ENCODE measurements at places on chromosomes 12 and 14. TPM values are rescaled to one million over a fixed set of nuclear protein-coding genes. Genes with fewer than 3 reads are reported as not detected.

The PTGER2 gene
- not detected for total RNA-seq

- no peaks in the 10 kb centered on the region for H3K4me1 ChIP-seq
- H3K4me3 ChIP-seq = peak overlapping the region; percentile 24
- H3K36me3 ChIP-seq = no peaks in the 10 kb centered on the region
- H3K27me3 ChIP-seq = peaks cover 25% of the 10 kb centered on the region
- H3K27ac ChIP-seq = no peak overlapping the region
These were observed 1.1 kb downstream of the MSRB3 start for GRCh38 chr12:65279369-65280112.

The GLIPR1L2 gene
- total RNA-seq = not detected

The ZNF891 gene
- 1.2 TPM for total RNA-seq

The RAB5B gene
- 35.1 TPM for total RNA-seq

GRCh38 chr14:32576088-32576795 is 247.1 kb downstream of the AKAP6 start:
- no peaks in the 10 kb centered on the region for H3K36me3 ChIP-seq
- peak; percentile 37 for DNase-seq
- no peak overlapping the region for H3K4me3 ChIP-seq
- H3K27me3 ChIP-seq = no peaks in the 10 kb centered on the region

The ADAM20 gene
- not detected for total RNA-seq

GRCh38 chr12:101256266-101256665 is 23.6 kb upstream of the UTP20 start:
- DNase-seq = no peak
- H3K27ac ChIP-seq = no peak overlapping the region
- no peaks in the 10 kb centered on the region for H3K4me1 ChIP-seq
- H3K36me3 ChIP-seq = no peaks in the 10 kb centered on the region
- H3K4me3 ChIP-seq = no peak overlapping the region

The PPP1R36 gene
- not detected for total RNA-seq

GRCh38 chr12:94095618-94096017 is 52.8 kb upstream of the PLXNC1 start:
- no peak for DNase-seq
- H3K4me1 ChIP-seq = no peaks in the 10 kb centered on the region
- no peak overlapping the region for H3K4me3 ChIP-seq
- peaks cover 18% of the 10 kb centered on the region for H3K27me3 ChIP-seq
- no peak overlapping the region for H3K27ac ChIP-seq

- no peak overlapping the region for H3K27ac ChIP-seq
- no peak for DNase-seq
- no peak overlapping the region for H3K4me3 ChIP-seq
- H3K27me3 ChIP-seq = peaks cover 8% of the 10 kb centered on the region
- no peaks in the 10 kb centered on the region for H3K4me1 ChIP-seq
These were observed 31.5 kb downstream of the TMEM132D start for GRCh38 chr12:129871991-129872972.

DNA sequence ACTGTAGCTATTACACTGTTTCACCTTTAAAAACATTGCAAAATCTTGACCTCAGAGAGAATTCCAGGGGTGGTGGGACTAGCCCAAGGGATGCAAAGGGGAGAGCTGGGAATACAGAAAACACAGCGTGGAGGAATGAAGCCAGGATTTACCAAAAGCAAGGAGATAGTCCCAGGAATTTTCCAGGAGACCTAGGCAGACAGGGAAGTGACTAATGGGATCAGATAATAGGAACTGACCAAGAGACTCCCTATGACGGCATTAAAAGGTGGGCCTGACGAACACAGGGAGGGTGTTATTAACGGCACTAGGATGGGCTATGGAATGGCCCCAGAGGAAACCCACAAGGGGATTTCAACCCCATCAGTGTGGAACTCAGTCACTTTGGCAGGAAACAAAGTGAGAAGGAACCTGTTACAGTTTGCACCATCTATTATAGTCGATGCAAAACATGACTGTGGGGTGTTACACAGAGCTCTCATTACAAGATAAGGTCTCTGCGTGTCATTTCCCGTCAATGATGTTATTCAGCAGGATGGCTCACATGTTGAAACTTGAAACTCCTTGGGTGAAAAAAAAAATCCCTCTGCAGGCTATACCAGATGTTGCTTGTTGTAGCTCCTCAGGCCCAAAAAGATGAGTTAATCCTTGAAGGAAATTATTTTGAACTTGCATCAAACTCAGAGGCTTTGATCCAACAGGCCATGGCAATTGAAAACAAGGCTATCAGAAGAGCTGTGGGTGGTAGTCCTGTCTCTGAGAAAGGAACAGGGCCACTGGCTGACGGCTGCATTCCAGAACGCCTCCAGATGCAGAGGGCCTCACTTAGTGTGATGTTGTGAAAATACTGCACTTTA is 58.7 kb downstream of the DRAM1 start:
- H3K36me3 ChIP-seq = no peaks in the 10 kb centered on the region
- H3K4me3 ChIP-seq = no peak overlapping the region
- H3K27me3 ChIP-seq = peaks cover 14% of the 10 kb centered on the region

GRCh38 chr12:47249719-47250357 is 170.1 kb upstream of the AMIGO2 start:
- no peaks in the 10 kb centered on the region for H3K36me3 ChIP-seq
- H3K27me3 ChIP-seq = no peaks in the 10 kb centered on the region
- DNase-seq = peak; percentile 88

The CLEC4A gene
- not detected for total RNA-seq

- H3K36me3 ChIP-seq = no peaks in the 10 kb centered on the region
- no peak for DNase-seq
- H3K4me3 ChIP-seq = no peak overlapping the region
- no peak overlapping the region for H3K27ac ChIP-seq
- no peaks in the 10 kb centered on the region for H3K4me1 ChIP-seq
- no peaks in the 10 kb centered on the region for H3K27me3 ChIP-seq
These were observed 88.4 kb upstream of the PARP11 start for GRCh38 chr12:3961591-3961990.

The BDKRB1 gene
- 0.20 TPM for total RNA-seq

DNA sequence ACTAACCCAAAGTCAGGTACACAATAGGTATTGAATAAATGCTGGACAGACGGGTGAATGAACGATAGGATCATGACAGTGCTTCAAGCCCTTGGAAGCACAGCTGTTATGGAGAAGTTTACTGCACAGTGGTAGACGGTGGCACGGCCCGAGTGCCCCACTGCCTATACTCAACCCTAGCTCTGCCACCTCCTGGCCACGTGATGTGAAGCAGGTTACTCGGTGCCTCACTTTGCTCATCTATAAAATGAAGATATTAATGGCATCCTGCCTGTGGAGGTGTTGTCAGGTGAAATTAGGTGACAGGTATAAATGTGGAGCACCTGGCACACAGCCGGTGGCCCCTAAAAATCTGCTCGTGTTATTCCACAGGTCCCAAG is 5.8 kb downstream of the ASB2 start:
- H3K27ac ChIP-seq = no peak overlapping the region
- no peaks in the 10 kb centered on the region for H3K27me3 ChIP-seq
- H3K4me3 ChIP-seq = no peak overlapping the region
- H3K4me1 ChIP-seq = no peaks in the 10 kb centered on the region
- H3K36me3 ChIP-seq = no peaks in the 10 kb centered on the region

GRCh38 chr12:46958053-46958452 is 121.4 kb upstream of the PCED1B start:
- no peaks in the 10 kb centered on the region for H3K36me3 ChIP-seq
- H3K27me3 ChIP-seq = no peaks in the 10 kb centered on the region
- H3K4me3 ChIP-seq = no peak overlapping the region
- H3K27ac ChIP-seq = no peak overlapping the region
- no peak for DNase-seq

GRCh38 chr12:109735825-109736551 is 22.4 kb downstream of the FAM222A start:
- DNase-seq = no peak
- no peak overlapping the region for H3K4me3 ChIP-seq
- H3K27ac ChIP-seq = no peak overlapping the region
- no peaks in the 10 kb centered on the region for H3K36me3 ChIP-seq
- H3K27me3 ChIP-seq = peaks cover 13% of the 10 kb centered on the region

- H3K27ac ChIP-seq = no peak overlapping the region
- H3K4me1 ChIP-seq = no peaks in the 10 kb centered on the region
- H3K27me3 ChIP-seq = no peaks in the 10 kb centered on the region
- no peaks in the 10 kb centered on the region for H3K36me3 ChIP-seq
- no peak for DNase-seq
These were observed 184.7 kb downstream of the SRGAP1 start for GRCh38 chr12:64029013-64029857.

GRCh38 chr12:90921536-90921935 is 33.4 kb downstream of the CCER1 start:
- no peak overlapping the region for H3K27ac ChIP-seq
- no peak overlapping the region for H3K4me3 ChIP-seq
- H3K4me1 ChIP-seq = no peaks in the 10 kb centered on the region
- DNase-seq = no peak

DNA sequence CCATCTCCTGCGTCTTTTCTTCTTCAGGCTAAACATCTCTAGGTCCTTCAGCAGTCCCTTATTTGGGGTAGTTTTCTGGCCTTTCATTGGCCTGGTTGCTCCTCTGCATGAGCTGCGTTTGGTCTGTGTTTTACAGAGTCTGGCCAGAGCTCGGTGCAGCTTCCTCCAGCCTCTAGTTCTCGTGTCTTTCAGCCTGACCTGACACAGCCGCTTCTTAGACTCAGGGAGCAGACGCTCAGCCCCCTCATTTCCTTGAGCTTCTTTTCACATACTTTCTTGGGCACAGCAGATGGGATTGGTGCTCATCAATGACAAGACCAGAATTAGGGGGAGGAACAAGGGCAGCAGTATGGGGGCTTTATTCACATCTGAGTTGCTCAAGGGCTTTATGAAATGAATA is 13.6 kb upstream of the GSG1 start:
- H3K36me3 ChIP-seq = no peaks in the 10 kb centered on the region
- DNase-seq = no peak
- no peaks in the 10 kb centered on the region for H3K4me1 ChIP-seq
- no peak overlapping the region for H3K27ac ChIP-seq
- no peak overlapping the region for H3K4me3 ChIP-seq

The SLC48A1 gene
- total RNA-seq = 37.5 TPM

GRCh38 chr12:67798768-67799167 is 150.2 kb downstream of the DYRK2 start:
- no peaks in the 10 kb centered on the region for H3K36me3 ChIP-seq
- no peak overlapping the region for H3K27ac ChIP-seq
- H3K4me3 ChIP-seq = no peak overlapping the region
- no peaks in the 10 kb centered on the region for H3K4me1 ChIP-seq
- DNase-seq = no peak

The OAS1 gene
- not detected for total RNA-seq

The ERP27 gene
- total RNA-seq = 0.13 TPM

The IAPP gene
- total RNA-seq = not detected

DNA sequence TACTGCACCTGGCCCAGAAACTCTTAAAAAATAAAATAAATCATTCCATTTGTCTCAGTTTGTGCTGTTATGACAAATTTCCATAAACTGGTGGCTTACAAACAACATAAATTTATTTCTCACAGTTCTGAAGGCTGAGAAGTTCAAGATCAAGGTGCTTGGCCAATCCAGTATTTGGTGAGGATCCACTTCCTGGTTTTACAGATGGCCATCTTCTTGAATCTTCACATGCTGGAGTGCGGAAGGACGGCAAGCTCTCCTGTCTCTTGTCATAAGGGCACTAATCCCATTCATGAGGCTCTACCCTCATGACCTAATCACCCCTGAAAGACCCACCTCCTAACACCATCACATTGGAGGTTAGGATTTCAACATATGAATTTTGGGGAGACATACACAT is 29.9 kb upstream of the MYBPC1 start:
- H3K4me1 ChIP-seq = no peaks in the 10 kb centered on the region
- H3K27ac ChIP-seq = no peak overlapping the region
- H3K36me3 ChIP-seq = no peaks in the 10 kb centered on the region
- no peak overlapping the region for H3K4me3 ChIP-seq

GRCh38 chr14:73829526-73830431 is 21.9 kb upstream of the PTGR2 start:
- H3K27me3 ChIP-seq = no peaks in the 10 kb centered on the region
- H3K27ac ChIP-seq = peak overlapping the region; percentile 52
- peak; percentile 47 for DNase-seq
- no peaks in the 10 kb centered on the region for H3K4me1 ChIP-seq
- no peaks in the 10 kb centered on the region for H3K36me3 ChIP-seq

- H3K27ac ChIP-seq = no peak overlapping the region
- H3K4me3 ChIP-seq = no peak overlapping the region
- H3K27me3 ChIP-seq = no peaks in the 10 kb centered on the region
- H3K4me1 ChIP-seq = no peaks in the 10 kb centered on the region
- no peak for DNase-seq
These were observed 99.6 kb downstream of the LIN7A start for GRCh38 chr12:80838024-80838658.

GRCh38 chr12:87227162-87227561 is 802.0 kb downstream of the C12orf50 start:
- H3K4me1 ChIP-seq = no peaks in the 10 kb centered on the region
- H3K27ac ChIP-seq = no peak overlapping the region
- no peaks in the 10 kb centered on the region for H3K27me3 ChIP-seq
- DNase-seq = no peak

DNA sequence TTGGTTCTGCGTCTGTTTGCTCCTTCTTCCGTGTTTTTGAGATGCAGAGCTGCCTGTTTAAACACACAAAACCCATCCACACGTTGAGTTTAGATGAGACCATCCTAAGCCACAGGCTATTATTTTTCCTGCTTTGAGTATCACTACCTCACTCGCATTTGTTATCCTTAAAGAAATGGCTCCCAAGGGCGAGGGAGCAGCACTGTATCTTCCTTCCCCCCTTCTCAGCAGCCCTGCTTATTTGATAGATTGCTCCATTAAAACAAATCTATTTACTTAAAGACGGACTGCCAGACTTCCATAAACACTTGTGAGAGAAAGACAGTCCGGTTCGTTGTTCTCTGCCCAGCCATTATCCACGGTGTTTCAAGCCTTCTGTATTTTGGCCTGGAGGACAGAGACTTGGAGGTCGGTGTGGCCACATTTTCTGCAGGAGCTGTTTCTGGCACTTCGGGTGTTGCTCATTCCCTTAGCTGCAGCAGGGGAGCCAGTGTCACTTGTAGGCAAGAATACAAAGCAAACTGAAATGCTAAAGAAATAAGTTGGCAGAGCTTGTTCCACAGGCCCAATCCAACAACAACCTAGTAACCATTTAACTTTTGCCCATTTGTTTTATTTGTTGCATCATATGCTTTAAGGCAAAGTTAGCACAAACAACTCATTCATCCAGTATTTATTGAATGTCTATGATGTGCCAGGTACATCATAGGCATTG is 275.4 kb downstream of the TTC6 start:
- DNase-seq = no peak
- no peaks in the 10 kb centered on the region for H3K4me1 ChIP-seq
- H3K36me3 ChIP-seq = no peaks in the 10 kb centered on the region
- H3K27me3 ChIP-seq = no peaks in the 10 kb centered on the region
- no peak overlapping the region for H3K27ac ChIP-seq

Data from K562 (cell line).